ENCODE measurements at places on chromosomes 3 and 15.

DNA sequence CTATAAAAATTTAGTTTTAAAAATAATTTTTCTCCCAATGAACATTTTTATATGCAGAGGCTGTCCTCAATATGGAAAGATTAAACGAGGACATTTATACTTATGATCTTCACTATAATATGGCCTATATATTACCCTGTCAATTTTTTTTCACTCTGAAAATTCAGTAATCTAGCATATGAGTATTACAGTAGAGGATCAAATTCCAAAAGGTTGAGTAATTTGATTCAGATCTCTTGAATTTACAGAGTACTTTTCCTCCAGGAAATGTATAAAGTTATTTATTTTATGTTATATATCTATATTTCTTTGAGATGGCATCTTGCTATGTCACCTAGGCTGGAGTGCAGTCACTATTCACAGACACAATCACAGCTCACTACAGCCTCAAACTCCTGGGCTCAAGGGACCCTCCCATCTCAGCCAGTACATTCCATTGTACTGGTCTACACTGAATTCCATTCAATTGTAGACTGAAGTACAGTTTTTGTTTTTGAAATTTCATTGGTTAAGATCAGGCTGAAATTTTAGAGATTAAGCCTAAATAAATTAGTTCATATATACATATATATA is 16.3 kb upstream of the TRPM7 start:
- no peak for ATAC-seq

DNA sequence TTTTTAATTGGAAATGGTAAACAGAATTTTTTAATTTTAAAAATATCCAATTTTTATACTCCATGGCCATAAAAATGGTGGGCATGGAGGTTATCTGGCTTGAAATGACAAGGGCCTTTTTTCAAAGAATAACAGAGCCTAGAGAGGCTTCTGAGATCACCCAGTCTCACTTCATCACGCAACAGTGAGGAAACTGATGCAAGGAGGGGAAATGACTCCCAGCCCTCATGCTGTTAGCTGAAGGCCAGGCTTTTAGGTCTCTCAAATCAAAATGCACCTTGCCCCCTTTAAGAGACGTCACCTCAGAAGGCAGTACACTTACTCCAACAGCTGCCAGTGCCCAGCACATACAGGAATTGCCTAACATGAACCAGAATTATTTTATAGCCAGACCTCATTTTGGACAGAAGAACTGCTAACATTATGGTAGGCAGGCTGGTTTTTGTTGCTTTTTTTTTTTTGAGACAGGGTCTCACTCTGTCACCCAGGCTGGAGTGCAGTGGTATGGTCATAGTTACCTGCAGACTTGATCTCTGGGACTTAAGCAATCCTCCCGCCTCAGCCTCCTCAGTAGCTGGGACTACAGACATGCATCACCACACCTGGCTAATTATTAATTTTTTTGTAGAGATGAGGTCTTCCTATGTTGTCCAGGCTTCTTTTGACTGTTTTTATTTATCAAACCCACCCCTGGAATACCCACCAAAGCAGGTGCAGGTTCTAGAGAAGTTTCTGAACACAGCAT is 9.1 kb downstream of the RAB43 start:
- ATAC-seq, result peak; percentile 49

GRCh38 chr3:6578526-6578925 is 282.4 kb upstream of the GRM7 start:
- ATAC-seq, result no peak

- no peak for ATAC-seq
These were observed 316.8 kb downstream of the CHST2 start for GRCh38 chr3:143436231-143436930.

GRCh38 chr15:48373821-48374451 is 42.7 kb downstream of the DUT start:
- ATAC-seq, result no peak

- peak; percentile 94 for ATAC-seq
These were observed 50.6 kb upstream of the TBC1D23 start for GRCh38 chr3:100209948-100210771.

- no peak for ATAC-seq
These were observed 622.2 kb downstream of the EDEM1 start for GRCh38 chr3:5809586-5810246.

GRCh38 chr3:35320646-35321407 is 318.5 kb upstream of the ARPP21 start:
- ATAC-seq, result no peak

GRCh38 chr3:106093616-106094015 is 224.8 kb upstream of the CBLB start:
- ATAC-seq, result no peak

DNA sequence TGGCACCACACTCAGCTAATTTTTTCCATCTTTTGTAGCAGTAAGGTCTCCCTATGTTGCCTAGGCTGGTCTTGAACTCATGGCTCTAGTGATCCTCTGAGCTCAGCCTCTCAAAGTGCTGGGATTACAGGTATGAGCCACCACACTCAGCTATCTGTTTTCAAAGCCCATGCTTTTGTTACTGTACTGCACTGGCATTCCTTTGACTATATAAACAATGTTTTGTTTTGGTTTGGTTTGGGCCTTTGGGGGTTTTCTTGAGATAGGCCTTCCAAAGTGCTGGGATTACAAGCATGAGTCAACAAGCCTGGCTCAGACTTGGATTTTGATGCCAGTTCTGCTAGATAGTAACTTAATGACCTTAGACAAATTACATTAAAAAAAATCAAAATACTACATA is 89.7 kb upstream of the GK5 start:
- ATAC-seq, result no peak

DNA sequence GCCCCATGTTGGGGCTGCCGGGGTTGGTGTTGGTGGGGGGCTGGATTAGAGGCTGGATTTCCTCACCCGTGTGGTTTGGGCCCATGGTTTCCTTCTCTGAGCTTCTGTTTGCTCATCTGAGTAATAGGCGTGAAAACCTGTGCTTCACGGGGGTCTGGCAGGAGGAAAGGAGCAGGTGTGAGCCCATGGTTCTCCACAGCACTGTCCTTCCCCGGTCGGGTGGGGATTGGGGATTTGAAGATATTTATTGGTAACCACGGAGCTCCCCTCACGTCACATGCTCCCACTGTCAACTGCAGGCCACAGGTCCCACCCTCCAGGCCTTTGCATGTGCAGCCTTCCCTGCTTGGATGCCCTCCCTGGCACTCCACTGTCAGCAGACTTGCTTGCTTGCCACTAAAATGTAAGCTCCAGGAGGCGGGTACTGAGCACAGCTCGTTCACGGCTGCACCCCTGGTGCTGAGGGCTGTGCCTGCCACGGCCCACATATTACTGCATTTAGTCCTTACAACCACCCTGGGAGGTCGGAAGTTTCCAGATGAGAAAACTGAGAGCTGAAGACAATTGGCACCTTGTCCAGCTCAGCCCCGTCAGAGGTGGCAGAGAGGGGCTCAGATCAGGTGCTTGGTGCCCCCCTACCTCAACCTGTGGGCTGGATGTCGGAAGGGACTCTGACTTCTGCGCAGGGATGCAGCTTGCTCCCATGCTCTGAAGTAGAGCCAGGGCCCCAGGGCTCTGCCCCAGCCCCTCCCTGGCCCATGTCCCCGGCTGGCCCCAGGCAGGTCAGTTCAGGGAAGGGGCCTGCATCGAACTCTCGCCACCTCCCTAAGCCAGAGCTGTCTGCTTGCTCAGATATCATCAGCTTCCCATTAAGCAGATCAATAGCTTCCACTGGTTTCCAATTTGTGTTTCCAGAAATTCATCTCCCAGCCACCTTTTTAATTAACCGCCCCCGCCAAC is 29.4 kb upstream of the IQSEC1 start:
- no peak for ATAC-seq

GRCh38 chr3:191379446-191379845 is 49.1 kb upstream of the UTS2B start:
- ATAC-seq, result no peak

- ATAC-seq, result no peak
These were observed 68.9 kb downstream of the CD200R1L start for GRCh38 chr3:112777811-112778210.

DNA sequence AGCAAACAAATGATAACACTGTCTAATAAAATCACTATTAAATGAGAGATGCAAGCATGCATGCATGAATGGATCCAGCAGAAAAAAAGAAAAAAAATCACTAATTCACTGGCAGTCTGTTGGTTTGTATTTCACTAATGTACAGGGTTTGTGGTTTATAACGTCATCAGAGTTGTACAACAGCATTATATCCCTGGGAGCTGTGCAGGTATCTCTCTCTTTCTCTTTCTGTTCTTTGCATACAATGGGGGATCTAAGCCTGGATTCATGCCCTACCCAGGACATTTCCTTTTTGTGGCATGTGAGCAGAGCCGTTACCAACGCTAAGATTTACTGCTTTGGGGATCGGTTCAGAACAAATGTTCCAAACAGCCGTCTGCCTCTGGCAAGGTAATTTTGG is 229.5 kb downstream of the SOX2 start:
- ATAC-seq, result no peak

- peak; percentile 79 for ATAC-seq
These were observed 124.5 kb downstream of the TLE3 start for GRCh38 chr15:69973102-69973714.

GRCh38 chr15:50815958-50816590 is 50.6 kb upstream of the SPPL2A start:
- ATAC-seq, result no peak

DNA sequence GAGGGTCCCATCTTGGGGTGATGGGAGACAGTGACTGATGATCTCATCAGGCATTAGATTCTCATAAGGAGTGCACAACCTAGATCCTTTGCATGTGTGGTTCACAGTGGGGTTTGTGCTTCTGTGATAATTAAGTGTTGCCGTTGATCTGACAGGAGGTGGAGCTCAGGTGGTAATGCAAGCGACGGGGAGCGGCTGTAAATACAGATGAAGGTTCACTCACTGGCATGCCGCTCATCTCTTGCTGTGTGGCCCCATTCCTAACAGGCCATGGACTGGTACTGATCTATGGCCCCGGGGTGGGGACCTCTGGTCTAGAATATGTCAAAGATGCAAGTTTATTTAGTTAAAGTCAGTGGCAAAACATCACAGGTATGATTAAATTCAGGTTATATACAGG is 8.7 kb downstream of the MEF2A start:
- ATAC-seq, result no peak

DNA sequence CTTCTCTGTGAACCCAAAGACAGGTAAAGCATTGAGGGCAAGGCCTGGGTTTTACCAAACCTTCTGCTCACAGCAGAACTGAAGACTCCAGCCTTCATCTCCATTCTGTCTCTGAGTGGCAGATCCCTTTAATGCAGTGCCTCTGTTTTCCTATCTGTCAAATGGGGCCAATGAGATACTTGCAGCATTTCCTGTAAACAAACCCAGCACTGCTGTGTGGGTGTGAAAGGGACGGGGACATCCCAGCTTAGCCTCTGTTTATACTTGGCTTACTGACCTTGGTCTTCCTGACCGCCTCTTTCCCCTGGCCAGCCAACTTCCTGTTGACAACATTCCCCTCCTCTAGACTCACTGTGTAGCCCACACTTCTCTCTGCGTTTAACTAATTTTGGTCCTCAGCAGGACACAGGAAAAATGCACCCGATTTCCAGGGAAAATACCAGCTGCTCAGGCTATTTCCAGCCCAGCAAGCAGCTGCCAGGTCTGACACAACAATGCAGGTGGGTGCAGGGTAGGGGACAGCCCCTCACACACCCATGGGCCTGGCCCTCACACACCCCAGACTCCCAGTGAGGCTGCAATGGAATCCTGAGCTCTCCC is 105.9 kb upstream of the HERC1 start:
- peak; percentile 80 for ATAC-seq

GRCh38 chr15:101024073-101024695 is 105.0 kb downstream of the LRRK1 start:
- ATAC-seq, result no peak

DNA sequence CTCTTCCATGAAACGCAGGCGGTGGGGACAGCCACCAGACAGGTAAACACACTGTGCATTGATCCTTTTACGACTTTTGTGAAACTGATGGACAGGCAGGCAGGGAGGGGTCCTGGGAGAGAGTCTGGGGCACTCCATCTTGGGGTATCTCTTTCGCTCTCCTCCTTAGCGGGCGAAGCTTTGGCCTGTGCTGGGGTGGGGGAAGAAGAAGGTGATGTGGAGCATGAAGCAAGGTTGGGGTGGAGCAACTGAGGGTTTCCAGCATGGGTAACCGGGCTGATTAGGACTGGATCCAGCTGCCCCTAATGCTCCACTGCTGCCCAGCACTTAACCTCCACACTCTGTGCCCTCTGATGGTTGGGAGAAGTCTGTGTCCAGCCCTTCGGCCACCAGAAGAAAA is 25.6 kb downstream of the MUC20 start:
- no peak for ATAC-seq

DNA sequence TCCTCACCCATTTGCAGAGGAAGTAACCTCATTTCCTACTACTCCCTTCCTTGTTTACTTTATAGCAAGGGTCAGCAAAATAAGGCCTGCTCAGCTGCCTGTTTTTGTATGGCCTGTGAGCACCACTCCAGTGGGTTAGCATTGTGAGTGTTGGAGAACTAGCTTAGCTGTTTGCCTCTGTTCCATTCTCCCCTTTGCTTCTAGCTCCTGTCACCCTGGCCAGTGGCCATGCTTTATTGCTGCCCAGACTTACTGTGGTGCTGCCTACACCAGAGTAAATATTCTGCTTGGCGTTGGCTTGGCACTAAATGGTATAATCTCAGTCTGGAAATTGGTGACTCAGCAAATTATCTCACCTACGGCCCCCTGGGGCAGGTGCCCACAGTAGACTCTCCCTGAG is 8.8 kb downstream of the PDCD6IP start:
- ATAC-seq, result no peak

- no peak for ATAC-seq
These were observed 55.0 kb upstream of the PTX3 start for GRCh38 chr3:157381606-157382005.

DNA sequence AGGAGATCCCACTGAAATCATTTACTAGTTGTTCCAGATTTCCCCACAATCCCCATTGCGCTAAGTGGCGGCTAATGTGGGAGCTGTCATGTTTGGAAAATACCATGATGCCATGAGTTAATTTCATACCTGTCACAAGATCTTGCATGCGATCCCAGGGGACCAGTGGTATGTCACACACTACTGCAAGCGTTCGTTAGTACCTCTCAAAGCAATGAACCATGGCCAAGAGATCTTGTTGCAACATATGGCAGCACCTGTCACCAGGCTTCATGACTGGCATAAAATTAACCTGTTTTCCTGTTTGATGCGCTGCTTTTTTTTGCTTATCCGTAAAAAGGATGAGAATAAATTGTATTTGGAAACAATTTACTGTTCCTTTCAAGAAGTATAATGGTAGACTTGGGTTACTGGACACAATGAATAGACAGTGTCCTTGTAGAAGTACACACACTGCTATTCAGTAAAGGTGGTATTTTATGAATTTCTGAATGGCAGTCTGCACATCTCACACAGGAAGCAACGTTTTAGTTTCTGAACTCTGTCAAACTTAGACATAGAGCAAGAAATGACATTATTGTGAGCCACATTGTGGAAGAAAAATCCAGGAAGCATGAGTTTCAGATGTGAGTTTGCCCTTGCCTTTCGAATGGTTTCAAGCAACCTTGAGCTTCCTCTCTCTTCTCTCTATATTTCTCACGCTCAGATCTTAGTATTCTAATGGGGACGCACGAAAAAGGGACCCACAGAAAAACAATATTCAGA is 81.9 kb downstream of the CHL1 start:
- ATAC-seq, result no peak
